ENCODE measurements at places on chromosomes 6 and 20.

DNA sequence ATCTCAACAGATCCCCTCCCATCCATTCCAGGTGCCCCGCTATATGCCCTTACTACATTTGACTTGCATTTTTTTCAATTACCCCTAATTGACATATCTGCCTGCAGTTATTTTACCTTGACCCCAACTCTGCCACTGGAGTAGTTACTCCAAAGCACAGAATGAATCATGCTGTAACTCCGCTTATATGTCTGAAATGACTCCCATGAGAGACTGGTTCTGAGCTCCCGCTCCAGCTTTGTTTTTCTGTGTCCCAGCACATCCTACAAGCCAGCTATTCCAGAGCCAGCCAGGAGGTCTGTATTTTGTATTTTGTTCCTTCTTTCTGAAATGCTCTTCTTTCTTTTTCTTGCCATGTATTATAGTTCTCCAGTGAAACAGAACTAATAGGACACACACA lies 10.9 kb upstream of the NOX3 start:
- DNase-seq: no peak

DNA sequence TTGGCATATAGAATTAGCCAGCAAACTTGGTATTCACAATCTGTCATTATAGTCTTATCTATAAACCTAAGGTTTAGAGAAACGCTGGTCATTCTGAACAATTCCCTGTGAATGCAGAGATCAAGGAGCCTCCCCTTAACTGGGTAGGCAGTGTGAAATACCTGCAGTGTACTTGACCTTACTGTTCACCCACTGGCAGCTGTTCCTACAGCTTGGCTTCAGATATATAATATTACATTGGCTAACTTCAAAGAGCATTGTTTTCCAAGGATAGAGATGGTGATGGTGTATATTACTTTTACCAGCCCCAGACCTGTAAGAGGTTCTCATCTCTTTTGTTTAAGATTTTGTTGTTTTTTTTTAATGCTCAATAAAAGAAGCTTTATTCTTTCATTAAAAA lies 168.3 kb downstream of the ESR1 start:
- no peak for DNase-seq

DNA sequence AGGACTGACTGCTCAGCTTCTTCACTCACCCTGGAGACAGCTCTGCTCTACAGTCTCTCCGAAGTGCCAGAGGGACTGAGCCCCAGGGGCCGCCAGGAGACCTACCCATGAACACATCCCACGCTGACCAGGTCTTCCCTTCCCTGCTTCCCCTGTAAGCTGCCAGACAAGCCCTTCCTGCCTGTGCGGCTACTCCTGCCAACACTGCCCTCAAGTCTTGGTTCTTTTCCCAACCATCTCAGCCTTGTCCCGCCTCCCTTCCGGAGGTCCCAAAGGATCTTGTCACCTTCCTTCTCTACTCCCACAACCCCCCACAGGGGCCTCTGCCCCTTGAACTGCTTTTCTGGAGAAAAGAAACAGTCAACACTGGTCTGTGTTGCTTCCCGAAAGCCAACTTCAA lies 15.0 kb downstream of the CPNE5 start:
- no peak for DNase-seq

DNA sequence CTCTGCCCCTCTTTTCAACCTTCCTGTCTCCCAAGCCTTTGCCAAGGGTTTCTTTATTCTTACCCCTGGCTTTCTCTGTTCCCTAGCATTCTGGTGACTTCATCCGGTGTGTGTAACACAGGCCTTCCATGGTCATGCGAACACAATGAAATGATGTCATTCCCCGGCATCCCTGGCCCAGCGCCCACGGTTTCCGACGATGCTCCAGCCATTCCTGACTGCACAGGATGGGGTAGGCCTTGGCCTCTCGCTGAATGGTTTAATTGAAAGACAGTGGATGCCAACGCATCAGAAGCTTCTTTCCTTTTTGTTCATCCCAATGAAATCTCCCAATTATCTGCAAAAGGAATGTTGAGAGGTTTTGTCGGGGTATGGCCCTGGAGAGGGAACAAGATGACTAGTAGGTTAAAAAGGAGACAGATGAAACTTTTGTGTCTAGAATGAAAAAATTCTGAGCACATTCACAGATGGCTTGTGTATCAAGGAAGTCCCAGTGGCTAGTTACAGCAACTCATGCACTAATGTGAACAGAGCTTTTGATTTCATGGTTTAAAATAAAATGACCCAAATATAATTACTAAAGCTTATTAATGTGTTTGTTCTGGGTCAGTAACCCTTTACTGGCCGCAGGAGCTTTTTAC lies 655.0 kb downstream of the QKI start:
- DNase-seq: no peak

GRCh38 chr6:154230393-154230792 lies 126.2 kb downstream of the IPCEF1 start:
- no peak for DNase-seq

GRCh38 chr20:46407671-46407996 lies 1.2 kb upstream of the ELMO2 start:
- DNase-seq: no peak

All from CD4-positive, alpha-beta T cell treated with Interleukin-17A for 1 hour (primary cell).